8988T (cell line): ENCODE measurements at places on chromosomes 12 and 14.

DNA sequence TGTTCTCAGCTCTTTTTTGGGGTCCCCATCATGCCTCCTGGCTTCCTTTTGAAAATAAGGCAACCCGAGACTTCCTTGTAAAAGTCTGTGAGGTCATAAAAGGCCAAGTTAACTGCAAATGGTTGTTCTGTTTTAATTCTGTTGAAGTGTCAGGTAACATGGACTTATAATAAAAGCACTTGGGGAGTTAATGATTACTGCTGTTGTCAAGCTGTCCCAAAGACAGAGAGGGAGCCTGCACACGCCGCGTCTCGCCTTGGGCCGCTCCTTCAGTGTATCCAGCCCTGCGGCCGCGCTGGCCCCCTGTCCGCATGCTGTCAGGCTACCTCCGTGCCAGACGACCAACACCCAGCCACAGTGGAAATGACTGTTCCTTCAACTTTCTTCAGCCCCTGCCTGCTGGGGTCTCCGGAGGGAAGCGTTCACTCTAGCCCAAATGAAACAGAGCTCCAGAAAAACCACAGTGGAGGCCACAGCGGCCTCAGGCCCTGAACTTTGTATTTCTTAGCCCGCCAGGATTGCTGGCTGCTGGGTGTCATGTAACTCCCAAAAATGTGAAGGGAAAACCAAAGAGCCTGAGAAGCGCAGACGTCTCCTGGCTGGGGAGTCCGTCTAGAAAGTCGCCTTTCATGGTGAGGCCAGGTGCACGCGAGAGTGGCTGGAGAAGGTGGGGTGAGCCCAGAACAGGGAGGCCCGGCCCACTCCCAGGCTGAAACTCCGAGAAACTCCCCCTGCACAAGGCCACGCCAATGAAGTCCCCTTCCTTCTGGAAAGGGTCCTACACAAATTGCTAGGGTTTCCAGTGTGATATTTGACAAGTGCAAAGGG lies 189.1 kb downstream of the ZFP36L1 start:
- DNase-seq = no peak

GRCh38 chr14:54638135-54638446 lies 71.2 kb downstream of the SAMD4A start:
- no peak for DNase-seq

GRCh38 chr14:41607966-41608663 lies 1.4 kb downstream of the LRFN5 start:
- DNase-seq = no peak

DNA sequence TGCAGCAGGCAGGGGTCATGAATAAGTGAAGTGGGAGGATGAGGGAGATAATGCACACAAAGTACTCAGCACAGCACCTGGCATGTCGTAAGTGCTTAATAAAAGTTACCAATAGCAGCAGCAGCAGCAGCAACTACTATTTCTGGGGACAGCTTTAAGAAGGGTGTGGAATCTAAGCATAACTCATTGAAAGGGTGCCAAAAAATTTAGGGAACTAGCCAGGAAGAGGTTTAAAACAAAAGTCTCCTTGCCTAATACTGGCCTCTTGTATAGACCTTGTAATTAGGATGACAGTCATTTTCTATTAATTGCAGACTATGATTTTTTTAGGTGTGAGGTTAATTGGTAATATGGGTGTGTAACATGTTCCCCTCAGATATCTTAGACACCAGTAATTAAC lies 179.9 kb downstream of the PTPN11 start:
- no peak for DNase-seq

DNA sequence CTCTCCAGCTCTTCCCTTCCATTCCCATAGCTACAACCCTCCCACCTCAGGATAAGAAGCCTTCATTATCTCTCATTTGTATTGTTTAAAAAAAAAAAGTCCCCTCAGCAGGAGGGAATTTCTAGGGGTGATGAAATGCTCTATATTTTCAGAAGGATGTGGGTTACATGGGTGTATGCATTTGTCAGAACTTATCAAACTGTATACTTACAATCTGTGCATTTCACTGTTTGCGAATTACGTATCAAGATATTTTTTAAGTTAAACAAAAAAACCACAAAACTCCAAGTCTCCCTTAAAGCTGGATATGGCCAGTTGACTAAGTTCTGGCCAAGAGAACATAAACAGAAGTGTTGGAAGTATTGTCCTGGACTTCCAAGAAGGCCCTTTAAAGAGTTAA lies 2.0 kb upstream of the FKBP11 start:
- DNase-seq = no peak

- DNase-seq = no peak
These were observed 232.6 kb downstream of the VRK1 start for GRCh38 chr14:97029800-97030199.

DNA sequence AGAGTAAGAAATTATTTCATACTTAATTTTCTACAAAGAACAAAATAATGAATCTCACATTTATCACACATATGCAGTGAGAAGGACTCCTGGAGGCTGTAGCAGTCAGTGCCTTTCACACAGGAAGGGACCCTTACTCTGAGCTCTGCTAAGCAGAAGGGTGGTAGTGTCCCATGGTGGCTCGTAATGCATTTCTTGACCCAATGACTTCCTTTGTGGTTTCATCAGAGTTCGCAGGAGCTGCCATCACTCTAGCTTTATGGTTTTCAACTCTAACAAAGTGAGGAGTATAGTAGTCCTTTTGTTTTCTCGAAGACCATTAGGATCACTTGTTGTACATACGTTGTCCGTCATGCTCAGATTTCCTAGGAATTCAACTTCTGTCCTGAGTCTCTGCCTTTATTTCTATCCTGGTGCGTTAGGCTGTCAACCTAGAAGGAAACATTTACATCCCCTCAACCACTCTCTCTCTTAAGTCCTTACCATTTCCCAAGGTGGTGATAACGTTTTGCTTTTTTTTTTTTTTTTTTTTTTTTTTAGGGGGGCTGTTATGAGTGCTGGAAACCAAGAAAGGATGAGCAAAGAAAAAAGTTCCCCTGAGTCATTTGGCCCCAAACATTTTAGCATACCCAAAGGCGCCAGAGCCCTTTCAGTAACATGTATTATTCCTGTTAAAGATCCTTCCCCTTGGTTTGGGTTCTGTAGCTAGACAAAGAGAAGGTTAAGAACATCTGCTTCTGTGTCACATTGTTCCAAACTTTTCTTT lies 37.2 kb downstream of the GABARAPL1 start:
- DNase-seq = no peak

GRCh38 chr14:33294419-33294818 lies 355.7 kb downstream of the NPAS3 start:
- no peak for DNase-seq

GRCh38 chr14:97138801-97139200 lies 341.6 kb downstream of the VRK1 start:
- no peak for DNase-seq

GRCh38 chr14:72315714-72316113 lies 383.5 kb downstream of the RGS6 start:
- DNase-seq = no peak

GRCh38 chr12:19031032-19031431 lies 98.5 kb upstream of the PLEKHA5 start:
- peak; percentile 34 for DNase-seq

DNA sequence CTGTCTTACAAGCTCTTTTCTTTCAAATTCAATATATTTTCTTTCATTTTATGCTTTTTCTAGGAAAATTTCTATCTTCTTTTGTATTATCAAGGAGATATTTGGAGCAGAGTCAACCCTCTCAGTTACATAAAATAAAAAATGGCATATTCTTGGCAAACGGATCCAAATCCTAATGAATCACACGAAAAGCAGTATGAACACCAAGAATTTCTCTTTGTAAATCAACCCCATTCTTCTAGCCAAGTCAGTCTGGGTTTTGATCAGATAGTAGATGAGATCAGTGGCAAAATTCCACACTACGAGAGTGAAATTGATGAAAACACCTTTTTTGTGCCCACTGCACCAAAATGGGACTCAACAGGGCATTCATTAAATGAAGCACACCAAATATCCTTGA lies 20.6 kb downstream of the PIK3C2G start:
- no peak for DNase-seq

GRCh38 chr14:23094666-23095195 lies at the start of gene ACIN1:
TSS of gene ACIN1 (minus strand) at chr14:23095136. CDS start at chr14:23095112, 24 bp downstream.
- peak; percentile 69 for DNase-seq

DNA sequence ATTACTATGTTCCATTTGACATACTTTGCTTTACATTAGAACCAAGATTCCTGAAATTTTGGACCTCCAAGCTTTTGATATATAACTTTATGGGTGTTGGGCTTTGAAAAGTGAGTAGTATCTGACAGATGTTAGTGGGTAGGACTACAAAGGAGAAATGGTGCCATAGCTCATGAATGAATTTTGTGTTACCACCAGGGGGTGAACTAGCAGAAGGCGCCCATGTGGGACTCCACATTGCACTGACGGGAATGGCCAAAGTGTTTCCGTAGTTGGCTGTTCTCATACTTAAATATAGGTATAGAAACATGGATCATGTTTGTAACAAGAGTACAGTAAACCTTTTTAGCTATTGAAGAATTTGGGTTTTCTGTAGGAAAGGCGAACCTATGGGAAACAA lies 337.5 kb downstream of the FLRT2 start:
- DNase-seq = no peak

- no peak for DNase-seq
These were observed 19.4 kb downstream of the RAB3IP start for GRCh38 chr12:69758105-69758504.

DNA sequence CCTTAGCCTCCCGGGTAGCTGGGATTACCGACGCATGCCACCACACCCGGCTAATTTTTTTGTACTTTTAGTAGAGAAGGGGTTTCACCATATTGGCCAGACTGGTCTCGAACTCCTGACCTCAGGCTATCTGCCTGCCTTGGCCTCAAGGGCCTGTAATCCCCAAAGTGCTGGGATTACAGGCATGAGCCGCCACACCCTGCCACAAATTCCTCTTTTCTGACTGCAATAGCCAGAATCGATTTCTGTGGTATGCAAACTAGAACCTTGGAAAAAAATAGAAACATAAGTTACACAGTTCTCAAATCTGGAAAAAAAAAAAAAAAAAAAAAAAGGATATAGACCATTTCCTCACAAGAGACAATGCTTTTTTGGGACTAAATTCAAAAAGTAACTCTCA lies 184.6 kb upstream of the EGLN3 start:
- DNase-seq = no peak

DNA sequence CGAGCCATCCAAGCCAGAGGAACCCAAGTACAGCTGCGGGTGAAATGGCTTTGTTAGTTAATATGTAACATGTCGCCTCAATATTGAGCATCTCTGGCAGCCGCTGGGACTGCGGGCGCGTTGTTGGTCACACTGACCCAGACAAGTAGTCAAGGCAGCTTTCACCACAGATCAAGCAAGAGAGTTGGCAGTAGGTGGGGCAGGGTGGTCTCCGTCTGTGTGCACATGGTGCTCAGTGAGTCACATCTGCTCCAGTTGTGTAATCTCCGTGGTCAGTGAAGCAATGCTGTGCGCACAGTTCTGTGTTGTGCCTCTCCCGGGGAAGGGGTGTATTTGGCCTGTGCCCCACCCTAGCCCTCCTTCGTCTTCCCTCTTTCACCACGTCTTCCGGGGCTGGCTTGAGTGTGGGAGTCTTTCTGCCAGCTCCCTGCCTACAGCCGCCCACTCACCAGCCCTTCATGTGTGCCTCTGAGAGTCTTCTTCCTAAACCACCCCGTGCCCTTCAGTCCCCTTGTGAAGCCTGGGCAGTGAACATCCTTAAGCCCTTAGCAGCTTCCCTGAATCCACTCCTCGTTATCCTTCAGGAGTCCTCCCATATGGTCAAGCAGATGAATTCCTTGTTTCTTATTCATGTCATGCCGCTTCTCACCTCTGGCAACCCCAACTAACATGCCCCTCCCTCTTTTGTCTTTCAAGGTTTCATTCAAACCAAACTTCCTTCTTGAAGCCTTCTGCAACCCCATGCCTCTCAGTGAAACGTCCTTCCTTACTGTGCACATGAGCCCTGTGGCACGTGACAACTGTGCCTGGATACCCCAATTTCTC lies 242.1 kb downstream of the CACNA1C start:
- no peak for DNase-seq

DNA sequence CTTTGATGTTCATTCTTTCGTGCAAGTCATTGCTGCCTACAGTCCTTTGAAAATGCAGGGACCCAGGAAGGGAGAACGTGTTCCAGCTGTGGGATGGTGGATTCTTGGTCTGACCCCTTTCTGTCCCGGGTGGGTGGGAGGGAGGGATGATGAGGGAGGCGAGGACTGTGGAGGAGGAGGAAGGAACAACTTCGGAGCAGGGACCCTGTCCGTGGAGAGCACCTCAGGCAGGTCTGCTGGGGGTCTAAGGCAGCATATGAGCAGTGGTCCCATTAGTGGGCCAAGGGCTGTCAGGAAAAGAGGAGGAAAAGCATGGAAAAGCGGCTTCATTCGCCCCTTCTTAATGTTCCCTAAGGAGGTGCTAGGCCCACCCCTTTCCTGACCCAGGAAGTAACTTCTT lies 36.0 kb downstream of the CACNA2D4 start:
- no peak for DNase-seq

GRCh38 chr12:119158402-119158801 lies 20.3 kb upstream of the HSPB8 start:
- no peak for DNase-seq

GRCh38 chr14:20341646-20342045 lies 1.8 kb upstream of the PARP2 start:
- no peak for DNase-seq

DNA sequence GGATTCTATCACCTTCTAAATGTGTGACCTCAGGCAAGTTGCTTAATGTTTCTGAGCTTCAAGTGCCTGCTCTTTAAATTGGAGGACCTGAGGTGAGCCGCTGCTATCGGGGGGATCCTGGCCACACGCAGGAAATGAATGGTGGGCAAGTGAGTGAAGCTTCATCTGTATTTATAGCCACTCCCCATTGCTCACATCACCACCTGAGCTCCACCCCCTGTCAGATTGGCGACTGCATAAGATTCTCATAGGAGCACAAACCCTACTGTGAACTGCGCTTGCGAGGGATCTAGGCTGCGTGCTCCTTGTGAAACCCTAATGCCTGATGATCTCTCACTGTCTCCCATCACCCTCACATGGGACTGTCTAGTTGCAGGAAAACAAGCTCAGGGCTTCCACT lies 158.6 kb upstream of the CCND2 start:
- DNase-seq = no peak
